ENCODE measurements at places on chromosomes 6 and 20. TPM values are rescaled to one million over a fixed set of nuclear protein-coding genes. Genes with fewer than 3 reads are reported as not detected.
A peak's percentile ranks its signal among the peaks of the same experiment; 100 is the strongest.

PLEKHG1 gene
- 26.4 TPM for total RNA-seq

TRAPPC3L gene
- total RNA-seq, result not detected

HLA-DPA1 gene
- total RNA-seq, result 51.8 TPM

NCOA7 gene
- total RNA-seq, result 94.7 TPM

EDN3 gene
- total RNA-seq, result 6.9 TPM

PI3 gene
- total RNA-seq, result 0.88 TPM

TBC1D22B gene
- 8.8 TPM for total RNA-seq

HCRTR2 gene
- not detected for total RNA-seq

GRCh38 chr6:53056273-53056672 lies 8.9 kb upstream of the FBXO9 start:
- no peak for DNase-seq

DNA sequence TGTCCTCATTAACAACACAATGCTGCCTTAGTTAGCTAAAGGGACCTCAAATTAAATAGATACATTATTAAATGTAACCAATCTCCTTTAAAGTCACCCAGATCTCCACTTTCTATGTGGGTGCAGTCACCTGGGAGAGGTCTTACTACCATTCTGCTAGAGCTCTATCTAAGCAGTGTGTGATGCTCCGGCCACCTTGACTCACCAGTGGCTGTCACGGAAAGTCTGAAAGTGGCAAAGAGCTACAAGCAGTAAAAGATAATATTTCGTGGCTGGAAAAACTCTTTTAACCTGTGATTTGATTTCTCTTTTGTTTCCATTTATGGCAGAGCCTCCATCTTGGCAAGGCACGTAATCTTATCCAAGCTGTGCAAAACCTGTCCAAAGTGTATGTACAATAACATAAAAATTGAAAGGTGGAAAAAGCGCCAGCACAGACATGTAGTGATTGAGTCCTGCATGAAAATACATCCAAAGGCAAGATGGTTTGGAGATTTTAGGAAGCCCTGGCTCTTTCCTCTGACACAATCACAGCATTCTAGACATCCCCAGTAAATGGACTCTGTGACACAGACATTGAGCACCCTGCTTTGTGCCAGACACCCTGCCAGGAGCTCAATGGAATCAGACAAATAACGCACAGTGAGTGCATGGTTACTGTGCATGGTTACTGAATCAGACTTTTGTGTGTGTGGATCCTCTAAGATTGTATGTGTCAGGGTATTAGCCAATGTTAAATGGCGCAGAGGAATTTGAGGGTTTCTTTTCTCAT lies 116.6 kb downstream of the ADAT2 start:
- DNase-seq, result no peak

GRCh38 chr6:111210194-111210728 lies 123.0 kb downstream of the SLC16A10 start:
- DNase-seq, result no peak

- DNase-seq, result no peak
These were observed 31.9 kb upstream of the PRSS35 start for GRCh38 chr6:83480470-83480869.

- no peak for DNase-seq
These were observed 46.0 kb upstream of the IL17A start for GRCh38 chr6:52139985-52140680.

GRCh38 chr6:8325743-8326142 lies 109.6 kb downstream of the SLC35B3 start:
- no peak for DNase-seq

DNA sequence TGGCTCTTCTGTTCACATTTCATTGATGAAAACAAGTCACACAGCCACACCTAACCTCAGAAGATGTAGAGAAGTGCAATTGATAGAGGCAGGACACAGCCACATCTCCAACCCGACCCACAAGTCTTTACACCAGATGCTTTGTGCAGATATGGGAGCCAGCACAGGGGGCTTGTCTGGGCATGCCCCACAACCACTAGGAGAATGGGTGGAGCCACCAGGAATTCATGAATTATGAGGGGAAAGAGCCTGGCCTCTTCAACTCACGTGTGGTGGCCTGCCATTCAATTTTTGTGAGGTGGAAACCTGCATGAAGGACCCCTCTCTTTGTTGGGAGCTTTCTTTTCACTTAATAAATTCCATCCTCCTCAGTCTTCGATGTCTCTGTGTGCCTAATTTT lies 79.1 kb downstream of the OGFRL1 start:
- DNase-seq, result no peak

- no peak for DNase-seq
These were observed 171.9 kb downstream of the JARID2 start for GRCh38 chr6:15417811-15418210.

DNA sequence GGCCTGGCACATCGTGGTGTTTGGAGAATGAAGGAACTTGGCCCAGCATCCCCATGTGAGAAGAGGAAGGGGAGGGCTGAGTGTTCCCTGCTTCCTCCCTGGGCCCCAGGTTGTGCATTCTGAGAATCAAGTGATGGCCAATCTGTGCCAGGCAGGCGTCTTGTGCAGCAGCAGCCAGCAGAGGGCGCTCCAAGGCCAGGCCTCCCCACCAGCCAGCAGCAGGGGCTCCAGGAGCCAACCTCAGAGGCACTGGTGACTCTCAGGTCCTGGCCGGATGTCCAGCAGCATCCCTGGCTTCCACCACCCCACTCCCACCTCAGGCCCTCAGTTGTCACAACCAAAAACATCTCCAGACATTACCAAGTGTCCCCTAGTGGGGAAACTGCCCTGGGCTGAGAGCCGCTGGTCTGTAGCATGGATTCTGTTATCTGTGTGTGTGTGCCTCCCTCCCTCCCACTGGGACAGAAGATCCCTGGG lies 192.0 kb downstream of the PREX1 start:
- DNase-seq, result no peak

DNA sequence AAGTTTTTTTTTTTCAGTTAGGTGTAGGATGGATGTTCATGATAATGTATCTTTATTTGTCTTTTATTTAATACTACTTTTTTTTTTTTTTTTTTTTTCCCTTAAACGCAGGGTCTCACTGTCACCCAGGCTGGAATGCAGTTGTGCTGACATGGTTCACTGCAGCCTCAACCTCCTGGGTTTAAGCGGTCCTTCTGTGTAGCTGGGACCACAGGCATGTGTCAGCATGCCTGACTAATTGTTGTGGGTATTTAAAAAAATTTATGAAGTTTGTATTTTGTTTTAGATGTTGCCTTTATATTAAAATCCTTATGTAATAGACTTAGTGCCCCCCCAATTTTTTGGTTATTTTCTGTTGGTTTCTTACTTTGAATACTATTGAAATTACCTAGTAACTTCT lies 42.6 kb downstream of the NCOA3 start:
- DNase-seq, result no peak

DNA sequence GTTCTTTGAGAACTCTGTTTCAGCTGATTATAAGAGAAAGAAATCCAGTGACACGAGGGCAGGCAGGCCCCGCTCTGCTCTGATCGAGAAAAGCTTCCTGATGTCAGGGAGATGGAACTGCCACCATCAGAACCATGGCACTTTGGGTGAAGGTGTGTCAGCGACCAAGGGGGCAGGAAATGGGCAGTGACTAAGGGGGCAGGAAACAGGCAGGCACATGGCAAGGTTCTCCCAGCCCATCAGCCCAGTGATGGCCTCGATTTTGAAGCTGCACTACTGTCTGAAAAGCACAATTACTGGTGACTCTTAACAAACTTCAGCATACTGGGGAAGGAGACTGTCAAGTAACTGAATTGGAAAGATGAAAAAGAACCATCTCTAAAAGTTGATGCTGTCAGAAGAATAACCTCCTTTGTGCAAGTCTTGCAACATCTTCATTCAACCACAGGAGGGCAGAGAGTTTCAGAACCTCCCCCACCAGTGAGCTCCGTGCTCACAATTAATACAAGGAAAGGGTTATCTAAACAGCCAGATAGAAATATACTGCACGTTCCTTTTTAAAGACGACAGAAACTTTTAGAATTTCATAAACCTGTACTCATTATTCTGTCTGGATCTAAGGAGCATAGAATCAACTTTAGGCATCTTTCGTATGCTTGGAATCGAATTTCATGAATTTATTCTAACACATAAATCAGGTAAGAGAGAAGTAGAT lies 39.1 kb downstream of the TMX4 start:
- no peak for DNase-seq

DNA sequence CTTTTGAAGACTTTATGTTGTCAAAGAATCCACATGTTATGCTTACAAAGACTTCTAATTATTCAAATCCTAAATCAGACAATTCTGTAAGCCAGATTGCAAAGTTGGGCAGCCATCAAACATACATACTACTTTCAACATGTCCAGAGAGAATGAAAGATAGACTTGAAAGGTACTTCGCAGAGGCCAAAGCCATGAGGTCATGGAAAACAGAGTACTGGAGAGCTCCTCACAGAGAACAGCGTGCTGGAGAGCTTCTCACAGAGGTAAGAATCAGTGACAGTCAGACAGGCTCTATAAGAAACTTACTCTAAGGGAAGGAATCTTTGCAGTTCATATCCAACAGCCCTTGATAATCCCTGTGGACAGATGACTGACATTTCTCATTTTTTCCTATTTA lies 400.2 kb downstream of the GJA1 start:
- DNase-seq, result no peak

GRCh38 chr20:23212011-23212410 lies 125.9 kb upstream of the CD93 start:
- no peak for DNase-seq

- DNase-seq, result no peak
These were observed 365.3 kb downstream of the TENT5A start for GRCh38 chr6:81387163-81387562.

DNA sequence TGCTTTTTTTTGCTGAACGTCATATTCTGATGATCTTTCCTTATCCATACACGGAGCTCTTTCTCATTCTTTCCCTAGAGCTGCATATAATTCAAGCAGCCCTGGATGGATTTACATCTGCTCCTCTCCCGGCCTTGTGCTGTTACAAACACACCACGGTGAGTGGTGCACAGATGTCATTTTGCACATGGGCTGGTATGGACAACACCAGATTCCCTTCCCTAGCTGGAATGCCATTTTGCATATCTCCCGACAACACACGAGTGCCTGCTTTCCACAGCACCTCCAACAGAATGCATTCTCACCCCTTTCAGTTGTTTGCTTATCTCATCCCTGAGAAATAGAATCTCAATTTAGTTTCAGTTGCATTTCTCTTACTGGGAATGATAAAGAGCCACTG lies 69.5 kb upstream of the AFDN start:
- no peak for DNase-seq

DNA sequence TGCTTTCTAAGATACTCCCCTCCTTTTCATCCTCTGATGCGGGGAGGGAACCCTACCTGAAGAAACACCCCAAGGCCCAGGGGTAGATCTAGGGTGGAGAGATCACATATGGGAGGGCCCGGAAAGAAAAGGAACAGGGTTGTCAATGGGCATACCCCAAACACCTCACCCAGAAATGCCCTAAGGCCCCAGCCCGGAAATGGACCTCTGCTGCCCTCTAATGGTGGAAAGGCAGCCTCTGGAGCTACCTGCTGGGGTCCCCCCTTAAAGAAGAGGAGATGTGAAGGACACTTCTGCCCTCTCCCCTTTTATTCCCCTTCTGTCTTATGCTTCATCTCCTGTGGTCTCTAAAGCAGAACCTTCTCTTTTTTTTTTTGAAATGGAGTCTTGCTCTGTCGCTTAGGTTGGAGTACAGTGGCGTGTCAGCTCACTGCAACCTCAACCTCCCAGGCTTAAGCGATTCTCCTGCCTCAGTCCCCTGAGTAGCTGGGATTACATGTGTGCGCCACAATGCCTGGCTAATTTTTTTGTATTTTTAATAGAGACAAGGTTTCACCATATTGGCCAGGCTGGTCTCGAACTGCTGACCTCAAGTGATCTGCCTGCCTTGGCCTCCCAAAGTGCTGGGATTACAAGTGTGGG lies 458 bp upstream of the ARMC12 start:
- DNase-seq, result peak; percentile 62

GRCh38 chr6:13177664-13178063 lies 150.7 kb downstream of the TBC1D7 start:
- DNase-seq, result no peak

GRCh38 chr6:29524444-29525310 lies 34.9 kb downstream of the UBD start:
- DNase-seq, result no peak

DNA sequence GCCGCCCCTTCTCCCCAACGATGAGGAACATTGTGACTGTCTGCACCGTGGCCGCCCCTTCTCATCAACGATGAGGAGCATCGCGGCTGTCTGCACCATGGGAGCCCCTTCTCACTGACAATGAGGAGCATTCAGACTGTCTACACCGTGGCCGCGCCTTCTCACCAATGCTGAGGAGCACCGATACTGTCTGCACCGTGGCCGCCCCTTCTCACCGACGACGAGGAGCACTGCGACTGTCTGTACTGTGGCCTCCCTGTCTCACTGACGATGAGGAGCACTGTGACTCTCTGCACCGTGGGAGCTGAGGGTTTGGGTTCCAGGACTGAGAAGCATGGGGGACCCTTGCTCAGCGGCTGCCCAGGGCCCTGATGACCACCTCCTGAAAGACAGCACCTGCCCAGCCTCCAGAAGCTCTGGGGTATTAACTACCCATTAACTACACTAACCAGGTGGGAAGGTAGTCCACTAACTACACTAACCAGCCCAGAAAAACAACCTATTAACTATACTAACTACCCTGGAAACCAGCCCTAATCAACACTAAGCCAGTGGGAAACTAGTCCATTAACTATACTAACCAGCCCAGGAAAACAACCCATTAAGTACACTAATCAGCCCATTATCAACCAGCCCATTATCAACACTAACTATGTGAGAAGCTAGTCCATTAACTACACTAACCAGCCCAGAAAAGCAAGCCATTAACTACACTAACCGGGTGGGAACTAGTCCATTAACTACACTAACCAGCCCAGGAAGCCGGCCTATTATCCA lies 116.9 kb downstream of the TAF4 start:
- peak; percentile 22 for DNase-seq

- DNase-seq, result no peak
These were observed 212.9 kb downstream of the COL19A1 start for GRCh38 chr6:70079241-70079640.

DNA sequence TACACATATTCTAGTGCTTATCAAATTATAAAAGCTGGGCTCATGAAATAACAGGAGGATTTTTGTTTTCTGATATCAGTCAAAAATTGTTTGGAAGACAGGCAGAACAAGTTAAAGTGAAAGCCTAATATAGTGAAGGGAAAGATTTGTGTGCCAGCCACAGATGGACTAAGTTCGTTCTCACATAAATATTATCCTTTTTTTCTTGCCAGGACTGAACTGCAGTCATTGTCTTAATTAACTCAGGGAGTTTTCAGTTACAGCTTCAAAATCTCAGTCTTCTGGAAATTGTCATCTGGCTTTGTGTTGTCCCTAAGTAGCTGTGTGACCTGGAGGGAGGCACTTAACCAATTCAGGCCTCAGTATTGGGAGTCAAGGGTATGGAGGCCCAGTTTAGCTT lies 40.7 kb downstream of the PLCB4 start:
- no peak for DNase-seq

DNA sequence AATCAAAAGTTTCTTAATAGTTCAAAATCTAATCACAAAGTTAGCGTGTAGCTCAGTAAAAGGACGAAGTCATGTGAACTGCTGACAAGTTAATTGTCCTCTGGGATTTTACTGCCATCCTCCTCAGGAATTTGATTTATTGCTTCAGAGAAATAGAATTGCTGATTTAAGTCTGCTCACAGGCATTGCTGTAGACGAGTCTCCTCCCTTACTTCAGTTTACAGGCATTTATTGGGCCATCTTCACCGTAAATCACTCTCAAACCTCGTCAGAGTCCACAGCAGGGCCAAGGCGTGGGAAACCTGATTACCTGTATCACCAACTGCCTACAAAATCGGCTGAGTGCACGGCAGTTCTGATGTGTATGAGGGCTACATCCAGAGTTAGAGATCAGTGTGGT lies 119.1 kb upstream of the PDE10A start:
- DNase-seq, result no peak
